ENCODE measurements at places on chromosomes 3 and 15. TPM values are rescaled to one million over a fixed set of nuclear protein-coding genes. Genes with fewer than 3 reads are reported as not detected.

ANKUB1 gene
- total RNA-seq: not detected

DNA sequence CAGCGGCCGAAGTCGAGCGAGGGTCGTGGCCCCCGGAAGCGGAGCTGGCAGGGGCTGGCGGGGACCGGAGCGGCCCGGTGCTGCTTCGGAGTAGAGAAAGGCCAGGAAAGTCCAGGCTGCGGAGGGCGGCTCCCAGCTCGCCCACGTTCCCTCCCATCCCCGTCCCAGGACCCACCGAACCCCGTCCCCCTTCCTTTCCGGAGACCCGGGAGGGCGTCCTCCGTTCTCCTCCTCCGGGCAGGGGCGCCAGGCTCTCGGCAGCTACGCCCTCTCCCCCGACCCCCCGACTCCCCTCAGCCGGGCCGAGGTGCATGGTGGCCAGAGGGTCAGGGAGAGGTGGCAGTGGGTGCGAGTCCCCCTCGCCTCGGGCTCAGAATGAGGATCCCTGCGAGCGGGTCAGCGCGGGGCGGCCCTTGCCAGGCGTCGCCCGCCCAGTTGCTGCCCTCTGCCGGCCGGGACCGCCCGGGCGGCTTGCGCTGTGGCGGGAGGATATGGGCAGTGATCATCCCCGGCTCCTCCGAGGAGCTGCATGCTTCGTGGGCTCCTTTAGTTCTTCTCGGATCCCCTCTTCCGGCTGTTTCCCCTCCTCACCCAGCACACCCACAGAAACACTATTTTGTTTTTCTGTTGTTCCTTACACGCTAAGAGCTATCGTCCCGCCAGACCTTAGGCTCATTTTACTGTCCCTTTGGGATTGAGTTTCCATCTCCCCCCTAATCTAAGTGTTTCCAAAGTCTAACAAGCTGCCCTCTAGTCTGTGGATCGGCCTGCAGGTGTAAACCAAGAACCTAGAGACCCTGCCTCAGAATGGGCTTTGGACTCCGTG, 744 bp upstream of the ALDH1A2 start:
- peak; percentile 96 for DNase-seq

DNA sequence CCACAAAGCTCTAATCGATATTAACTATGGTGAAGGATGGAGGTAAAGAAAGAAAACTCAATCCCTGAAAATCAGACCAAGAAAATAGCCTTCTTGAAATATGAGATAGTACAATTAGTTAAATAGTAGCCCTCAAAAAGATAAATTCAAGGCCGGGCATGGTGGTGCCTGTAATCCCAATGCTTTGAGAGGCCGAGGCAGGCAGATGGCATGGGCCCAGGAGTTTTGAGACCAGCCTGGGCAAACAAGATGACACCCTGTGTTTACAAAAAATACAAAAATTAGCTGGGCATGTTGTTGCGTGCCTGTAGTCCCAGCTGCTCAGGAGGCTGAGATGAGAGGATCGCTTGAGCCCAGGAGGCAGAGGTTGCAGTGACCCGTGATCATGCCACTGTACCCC, 31.6 kb upstream of the CEP152 start:
- DNase-seq: no peak

- DNase-seq: peak; percentile 96
Measured at GRCh38 chr15:78840661-78841375, 29.6 kb upstream of the ADAMTS7 start.

DNA sequence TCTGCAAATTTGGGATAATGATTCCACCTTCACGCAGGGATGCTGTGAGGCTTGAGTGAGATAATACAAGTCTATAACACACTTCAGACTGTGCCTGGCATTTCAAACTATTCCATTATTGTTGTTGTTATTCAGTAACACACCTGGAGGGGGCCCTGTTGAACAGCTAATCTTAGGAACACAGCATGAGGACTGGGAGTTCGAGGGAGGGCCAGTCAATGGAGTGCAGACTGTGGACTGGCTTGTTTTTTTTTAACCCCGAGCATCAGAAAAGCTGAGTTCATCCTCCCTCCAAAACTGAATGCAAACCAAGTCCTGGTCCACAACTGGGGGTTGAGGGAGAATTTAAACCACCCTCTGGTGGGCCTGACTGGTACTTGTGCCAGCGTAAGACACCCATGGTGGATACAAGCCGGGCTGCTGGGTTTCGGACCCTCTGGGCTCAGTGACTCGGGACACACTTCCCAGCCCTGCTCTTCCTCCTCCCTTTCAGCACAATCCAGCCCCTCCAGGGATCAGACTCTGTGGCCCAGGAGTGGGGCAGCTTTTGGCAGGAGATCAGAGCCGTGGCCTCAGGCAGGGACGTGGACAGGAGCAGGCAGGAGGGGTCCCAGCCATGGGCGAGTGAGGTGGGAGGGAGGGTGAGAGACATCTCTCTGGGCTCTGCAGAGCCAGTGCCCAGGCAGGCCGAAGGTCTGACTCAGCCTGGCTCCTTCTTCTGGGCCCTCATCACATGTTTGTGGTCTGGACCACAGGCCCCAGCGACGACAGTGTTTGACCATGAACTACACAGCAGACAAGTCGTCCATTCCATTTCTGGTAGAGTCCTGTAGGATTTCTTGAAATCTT, 36.3 kb upstream of the MEX3B start:
- DNase-seq: peak; percentile 94

DNA sequence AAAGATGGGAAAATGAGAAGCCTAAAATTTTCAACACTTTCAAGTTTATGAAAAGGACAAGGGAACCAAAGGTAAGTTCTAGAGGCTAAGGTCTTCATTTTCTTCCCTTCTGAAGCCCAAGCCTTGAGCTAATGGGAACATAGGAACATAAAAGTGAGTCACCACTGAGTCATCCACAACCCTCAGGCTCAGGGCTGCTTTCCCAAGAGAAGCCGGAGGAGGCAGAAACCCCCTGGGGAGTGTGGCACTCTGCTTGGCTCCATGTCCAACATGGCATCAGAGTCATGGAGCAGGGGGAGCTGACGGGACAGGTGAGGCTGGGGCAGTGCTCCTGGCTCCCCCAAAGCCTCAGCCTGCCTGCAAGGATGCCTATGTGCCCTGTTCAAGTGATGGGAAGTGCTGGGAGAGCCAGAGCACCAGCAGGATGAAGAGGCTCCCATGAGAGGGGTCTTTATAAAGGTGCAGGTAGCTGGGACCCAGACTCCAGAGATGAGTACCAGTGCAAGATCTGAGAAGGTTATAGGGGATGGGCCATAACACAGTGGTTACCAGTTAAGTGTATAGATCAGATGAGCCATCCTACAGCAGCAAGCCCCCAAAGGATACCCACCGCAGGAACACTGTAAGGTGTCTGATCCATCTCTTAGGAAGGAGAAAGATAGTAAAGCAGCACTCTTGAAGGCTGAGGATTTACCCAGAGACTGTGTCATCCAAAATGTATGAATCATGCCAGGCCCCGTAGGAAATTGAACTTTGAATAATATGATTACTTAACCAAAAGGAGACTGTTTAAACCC, 31.8 kb upstream of the RYR3 start:
- DNase-seq: peak; percentile 85

MB21D2 gene
- total RNA-seq: 6.5 TPM

CTXND1 gene
- not detected for total RNA-seq
